D721Med (cell line): ENCODE measurements at places on chromosomes 12 and 14.

DNA sequence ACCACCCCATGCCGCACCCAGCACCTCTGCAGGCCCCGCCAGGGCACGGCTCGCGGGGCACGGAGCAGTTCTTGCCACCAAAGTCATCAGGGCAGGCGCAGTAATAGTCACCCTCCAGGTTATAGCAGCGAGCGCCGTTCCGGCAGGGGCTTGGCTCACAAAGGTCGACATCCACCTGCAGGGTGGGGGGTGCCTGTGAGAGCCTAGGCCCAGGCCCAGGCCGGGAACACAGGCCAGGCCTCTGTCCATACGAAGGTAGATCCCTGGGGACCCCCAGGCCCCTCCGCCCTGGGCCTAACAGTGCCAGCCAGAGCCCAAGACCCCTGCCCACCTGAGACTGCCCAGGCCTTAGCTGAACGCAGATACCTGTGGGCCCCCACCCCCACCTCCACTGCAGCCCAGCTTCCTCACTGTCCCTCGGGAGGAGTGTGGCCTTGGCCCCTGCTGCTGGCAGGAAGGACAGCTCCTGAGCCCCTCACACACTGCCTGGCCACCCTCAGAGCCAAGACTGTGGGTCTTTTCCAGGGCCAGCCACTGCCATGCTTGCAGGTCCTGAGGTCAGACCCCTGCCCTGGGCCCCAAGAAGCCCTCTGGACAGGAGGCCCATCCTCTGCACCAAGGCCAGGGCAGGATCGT, 19.3 kb downstream of the JAG2 start:
- DNase-seq, result no peak

DNA sequence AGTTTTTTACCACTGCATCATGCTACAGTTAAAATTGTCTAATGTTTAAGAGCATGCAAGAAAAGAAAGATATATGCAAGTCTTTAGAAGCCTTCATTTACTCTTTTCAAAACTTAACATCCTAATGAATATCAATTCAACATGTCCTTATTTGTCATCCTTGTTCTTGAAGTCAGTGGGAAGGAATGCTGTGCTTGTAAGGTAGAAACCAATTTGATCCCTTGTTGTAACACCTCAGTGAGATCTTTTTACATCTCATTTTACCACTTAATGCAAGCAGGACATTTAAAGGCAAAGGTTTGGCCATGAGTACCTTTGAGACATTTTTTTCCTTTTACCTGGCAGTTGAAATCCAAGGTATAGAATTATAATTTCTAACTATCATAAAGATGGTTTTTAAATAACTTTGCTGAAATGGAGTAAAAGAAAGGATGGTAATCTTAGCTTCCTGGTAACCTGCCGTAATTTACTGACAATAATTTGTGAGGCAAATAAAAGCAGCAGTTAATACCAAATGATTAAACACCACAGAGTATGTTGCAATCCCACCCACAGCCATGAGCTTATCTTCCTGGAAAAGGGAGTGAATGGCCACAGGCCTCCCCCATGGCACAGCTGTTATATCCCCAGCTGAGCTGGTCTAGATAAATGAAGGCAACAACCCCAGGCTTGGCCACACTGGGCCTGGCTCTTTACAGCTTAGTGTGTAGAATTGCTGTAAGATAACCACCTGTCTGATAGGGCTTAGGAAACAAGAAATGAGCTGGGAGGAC, 33.2 kb upstream of the STRN3 start:
- DNase-seq, result no peak

DNA sequence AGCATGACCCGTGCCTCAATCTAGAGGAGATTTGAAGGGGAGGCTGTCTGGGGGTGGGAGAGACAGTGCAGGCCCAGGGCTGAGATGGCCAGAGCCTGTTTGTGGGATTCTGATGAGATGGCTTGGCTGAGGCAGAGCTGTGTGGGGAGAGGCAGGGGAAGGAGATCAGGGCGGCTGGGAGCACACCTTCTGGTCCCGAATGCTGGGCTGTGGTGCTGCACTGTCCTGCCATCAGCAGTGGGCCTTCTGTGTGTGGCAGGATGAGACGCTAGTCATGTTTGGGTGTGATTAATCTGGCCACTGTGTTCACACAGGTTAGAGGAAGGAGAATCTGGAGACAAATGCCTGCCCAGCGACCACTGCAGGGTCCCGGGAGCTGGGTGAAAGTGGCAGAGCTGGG, 300.9 kb downstream of the CACNA1C start:
- DNase-seq, result no peak

DNA sequence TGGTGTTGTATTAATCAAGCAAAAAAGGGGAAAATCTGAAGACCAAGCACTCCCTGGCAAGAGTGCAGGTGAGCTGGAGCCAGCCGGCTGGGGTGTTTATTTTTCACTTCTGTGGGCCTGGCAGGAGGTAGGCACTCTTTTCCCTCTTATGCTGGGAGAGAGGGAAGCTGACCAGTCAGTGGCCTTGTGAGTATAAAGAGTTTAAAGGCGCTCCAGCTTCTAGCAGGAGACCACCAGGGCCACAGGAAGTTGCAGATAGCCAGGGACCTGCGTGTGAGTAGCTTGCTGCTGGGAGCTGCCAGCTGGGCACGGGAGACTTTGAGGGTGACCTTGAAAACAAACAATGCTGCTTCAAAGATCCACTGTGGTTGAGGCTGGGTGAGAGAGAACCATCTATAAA, 217.4 kb upstream of the PWP1 start:
- no peak for DNase-seq

DNA sequence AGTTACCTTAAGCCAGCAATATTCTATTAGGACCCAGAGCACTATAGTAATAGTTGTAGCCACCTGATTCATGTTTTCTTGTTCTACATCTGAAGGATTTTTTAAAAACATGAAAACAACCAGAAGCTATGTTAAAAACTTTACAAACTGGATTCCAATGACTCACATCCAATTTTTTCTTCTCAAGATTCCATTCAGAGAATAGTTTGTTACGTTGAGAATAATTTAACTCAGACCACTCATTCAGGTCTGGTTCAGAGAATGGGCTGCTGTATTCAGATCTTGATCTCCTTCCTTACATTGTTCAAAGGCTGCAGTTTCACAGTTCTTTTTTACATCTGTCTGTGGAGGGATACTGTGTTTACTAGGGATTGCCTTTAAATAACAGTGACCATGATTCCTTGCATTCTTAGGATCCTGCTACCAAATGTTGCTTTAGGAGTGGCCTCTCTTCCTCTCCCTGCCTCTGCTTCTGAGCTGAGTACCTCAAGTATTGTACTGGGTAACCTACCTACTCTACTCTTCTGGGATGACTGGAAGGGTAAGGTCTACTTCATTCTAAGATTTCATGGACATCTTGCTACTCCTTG, 448.0 kb upstream of the FBXO33 start:
- DNase-seq, result no peak

DNA sequence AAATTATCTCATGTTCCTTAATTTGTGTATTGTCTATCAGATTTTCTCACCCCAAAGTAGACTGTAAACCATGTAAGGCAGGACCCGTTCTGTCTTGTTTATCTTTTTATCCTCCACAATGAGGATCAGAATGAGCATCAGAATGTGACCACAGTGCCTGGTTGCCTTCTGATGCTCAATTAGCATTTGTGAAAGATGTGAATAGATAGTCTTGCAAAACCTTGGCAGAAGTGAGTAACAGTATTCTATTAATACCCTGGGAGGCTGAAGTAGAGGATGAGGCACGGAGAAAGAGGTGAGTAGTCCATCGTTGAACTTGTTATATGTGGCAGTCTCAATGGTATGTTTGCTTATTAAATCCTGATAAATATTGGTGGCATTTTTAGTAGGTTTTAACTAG, 781.4 kb downstream of the NRXN3 start:
- DNase-seq, result no peak

DNA sequence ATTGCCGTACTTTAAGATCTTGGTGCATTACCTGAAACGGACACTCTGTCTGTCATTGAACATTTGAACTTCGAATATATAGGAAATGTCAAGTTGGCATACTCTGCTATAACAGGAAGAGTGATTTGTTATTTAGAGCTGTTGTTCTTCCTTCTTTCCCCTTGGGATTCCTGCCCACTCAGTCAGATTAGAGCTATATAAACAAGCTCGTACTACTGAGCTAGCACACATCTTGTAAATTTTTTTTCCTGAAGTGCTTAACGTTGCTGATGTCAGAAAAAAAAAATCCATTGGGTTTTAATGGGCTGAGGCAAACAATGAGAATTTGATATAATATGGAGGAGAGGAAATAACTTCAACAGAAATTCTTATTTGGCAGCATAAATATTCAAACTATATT, 26.8 kb downstream of the RGS6 start:
- DNase-seq, result no peak

- DNase-seq, result no peak
Measured at GRCh38 chr12:627863-628741, 35.1 kb downstream of the NINJ2 start.

DNA sequence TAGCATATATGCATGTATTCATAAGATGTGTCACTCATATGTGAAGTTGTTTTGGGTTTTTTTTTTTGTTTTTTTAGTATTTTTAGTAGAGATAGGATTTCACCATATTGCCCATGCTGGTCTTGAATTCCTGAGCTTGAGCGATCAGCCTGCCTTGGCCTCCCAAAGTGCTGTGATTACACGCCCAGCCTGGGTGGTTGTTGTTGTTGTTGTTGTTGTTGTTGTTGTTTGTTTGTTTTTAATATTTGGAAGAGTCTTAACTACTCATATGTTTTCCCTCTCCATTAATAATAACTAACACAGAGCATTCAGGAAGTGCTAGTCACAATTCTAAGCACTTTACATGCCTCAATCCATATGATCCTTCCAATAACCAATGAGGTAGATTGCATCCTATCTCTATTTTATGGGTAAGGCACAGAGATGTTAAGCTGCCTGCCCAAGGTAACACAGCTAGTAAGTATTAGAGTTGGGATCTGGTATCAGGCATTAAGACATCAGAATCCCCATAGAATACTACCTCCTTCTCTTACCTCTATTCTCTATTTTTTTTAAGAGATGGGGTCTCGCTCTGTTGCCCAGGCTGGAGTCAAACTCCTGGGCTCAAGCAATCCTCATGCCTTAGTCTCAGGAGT, 27.6 kb downstream of the SLC25A21 start:
- DNase-seq, result no peak

DNA sequence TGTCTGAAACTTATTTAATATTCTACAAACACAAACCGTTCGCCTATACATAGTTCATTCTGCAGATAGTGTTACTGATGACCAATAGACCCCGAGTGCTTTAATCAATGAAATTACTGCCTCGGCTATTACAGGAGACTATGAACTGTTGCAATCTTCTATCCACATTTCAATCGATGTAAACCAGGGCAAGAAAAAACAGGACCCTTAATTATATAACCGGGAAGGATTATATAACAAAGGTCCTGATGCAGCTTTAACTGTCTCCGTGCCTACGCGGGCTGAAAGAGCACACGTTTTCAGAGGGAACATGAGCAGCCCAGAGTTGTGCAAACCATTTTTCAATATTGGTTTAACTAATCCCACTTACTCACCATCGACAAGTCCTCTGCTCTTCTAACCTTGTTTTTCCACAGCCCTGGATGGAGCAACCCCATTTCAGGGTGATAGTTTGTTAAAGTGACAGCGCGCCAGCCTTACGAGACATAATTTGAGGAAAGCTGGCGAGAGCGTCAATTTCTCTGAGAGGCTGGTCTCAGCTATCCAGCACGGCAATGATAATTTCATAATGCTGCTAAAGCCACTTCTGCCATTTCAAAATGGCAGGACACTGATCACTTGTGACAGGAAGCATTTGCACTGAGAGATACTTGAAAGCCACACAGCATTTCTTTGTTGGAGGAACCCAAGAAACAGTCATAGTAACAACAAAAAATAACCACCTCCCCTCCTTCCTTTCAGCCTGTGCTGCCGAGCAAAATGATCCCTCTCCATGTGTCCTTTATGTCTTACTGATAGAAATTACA, 184.6 kb downstream of the FOXN3 start:
- DNase-seq, result no peak

GRCh38 chr12:42530284-42530683, 59.3 kb downstream of the PRICKLE1 start:
- no peak for DNase-seq

DNA sequence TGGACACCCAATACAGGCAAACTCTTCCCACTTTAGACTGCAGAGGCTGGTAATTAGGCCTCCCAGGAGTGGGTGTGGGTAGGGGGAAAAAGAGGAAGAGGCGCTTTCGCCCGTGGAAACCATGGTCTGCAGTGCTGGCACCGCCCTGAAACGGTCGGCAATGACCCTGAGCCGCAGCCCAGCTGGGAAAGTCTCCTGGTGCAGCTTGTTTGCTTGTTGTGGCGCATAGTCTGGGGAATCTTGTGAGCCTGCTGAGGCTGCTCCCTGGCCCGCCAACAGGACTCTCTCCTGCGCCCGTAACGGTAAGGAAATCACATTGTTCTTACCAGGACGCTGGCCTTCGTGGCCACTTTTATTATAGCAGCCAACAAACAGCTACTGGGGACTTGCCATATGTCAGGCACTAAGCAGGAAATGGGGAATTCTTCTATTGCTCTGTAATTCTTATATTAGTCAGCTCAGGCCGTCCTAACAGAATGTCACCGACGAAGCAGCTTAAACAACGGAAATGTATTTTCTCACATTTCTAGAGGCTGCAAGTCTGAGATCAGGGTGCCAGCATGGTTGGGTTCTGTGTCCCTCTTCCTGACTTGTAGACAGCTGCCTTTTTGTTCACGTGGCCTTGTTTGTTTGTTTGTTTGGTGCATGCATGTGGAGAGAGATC, 52.5 kb upstream of the RIN3 start:
- DNase-seq, result no peak

DNA sequence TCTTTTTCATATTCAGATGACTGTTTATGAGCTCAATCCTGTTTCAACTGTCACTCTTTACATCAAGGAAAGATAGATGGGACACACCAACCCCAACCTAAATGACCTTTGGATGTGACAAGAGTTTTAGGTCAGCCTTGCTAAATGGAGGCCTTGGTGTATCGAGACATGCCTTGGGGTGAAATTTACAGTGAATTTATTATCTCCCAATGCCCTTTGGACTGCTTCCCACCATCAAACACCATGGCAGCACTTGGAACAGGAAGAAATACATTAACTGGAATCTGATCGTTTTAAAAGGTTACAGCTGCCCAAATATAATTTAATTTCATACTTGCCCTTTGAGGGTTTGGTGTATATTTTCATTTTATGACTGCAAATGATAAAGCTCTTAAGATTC, 327.6 kb downstream of the SOX5 start:
- DNase-seq, result no peak

DNA sequence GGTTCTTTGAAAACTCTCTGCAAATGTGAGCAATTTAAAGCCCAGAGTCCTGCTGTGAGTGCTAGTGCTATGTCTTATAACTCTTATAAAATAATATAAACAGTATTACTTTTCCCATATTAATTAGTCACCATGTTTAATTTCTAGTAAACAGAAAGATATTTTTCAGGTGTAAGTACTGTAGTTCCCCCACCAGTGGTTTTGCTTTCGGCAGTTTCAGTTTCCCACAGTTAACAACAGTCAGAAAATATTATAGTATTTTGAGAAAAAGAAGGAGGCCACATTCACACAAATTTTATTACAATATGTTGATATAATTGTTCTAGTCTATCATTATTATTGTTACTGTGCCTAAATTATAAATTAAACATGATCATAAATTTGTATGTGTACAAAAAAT, 800.5 kb downstream of the LRFN5 start:
- no peak for DNase-seq
